NCI-H446 (cell line): ENCODE measurements at places on chromosomes 13 and 19.

DNA sequence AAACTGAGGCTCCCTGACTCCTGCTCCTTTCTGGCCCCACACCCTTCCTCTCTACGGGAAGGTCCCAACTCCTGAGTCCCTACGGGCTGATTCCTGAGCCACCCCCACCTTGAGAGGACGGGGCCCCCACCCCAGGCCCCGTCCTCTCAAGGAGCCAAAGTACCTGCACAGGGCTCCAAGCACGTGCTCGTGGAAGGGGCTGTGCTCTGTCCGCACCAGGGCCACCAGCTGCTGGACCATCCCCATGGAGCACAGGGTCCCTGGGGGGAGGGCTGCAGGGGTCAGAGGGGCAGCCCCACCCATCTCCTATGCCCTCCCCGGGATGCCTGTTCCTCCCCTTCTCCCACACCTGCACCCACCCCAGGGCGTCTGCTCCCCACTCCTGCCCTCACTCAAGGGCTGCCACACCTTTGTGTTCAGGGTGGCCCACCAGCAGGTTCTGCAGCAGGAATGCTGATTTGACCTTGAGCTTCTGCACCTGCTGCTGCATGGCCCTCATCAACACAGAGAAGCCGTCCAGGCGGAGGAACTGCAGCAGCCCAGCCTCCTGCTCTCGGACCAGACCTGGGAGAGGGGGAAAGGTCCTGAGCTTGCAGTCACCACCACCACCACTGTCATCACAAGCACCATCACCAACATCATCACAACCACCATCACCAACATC lies 7.0 kb upstream of the PPP6R1 start:
- DNase-seq: no peak

GRCh38 chr19:10945264-10945663 lies 15.6 kb upstream of the SMARCA4 start:
- DNase-seq: no peak

DNA sequence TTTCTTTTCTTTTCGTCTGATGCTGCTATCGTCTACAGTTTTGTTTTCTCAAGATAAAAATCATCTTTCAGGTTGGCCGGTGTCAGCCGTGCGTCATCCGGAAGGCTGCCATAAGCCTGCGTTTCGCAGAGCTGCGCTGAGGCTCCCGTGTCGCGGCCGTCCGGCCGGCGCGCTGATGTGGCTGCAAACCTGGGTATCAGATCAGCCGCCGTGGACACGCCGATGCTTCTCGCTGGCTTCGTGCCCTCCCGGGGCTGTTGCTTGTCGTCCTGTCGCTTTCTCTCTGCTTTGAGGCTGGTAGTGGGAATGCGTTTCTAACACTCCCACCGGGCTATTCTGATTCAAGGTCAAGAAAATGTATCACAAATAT lies 45.9 kb upstream of the TFDP1 start:
- DNase-seq: no peak

DNA sequence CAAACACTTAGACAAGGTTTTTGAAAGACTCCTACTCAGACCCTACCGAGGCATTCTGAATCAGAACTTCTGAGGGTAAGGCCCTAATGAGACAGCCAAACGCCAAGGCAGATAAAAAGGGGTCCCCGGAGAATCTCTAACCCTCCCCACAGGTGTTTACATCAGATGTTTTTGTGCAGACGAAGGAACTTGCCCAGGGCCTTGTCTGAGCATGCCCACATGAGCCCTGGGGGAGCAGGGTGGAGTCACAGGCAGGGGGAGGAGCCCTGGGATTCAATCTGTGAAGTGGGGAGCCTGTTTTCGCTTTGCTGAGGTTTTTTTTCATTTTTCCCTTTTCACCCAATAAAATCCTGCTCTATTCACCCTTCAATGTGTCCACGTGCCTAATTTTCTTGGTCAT lies 61.6 kb upstream of the MED4 start:
- DNase-seq: no peak

- DNase-seq: no peak
Observed at GRCh38 chr19:20182222-20182785, 15.3 kb downstream of the ZNF486 start.

DNA sequence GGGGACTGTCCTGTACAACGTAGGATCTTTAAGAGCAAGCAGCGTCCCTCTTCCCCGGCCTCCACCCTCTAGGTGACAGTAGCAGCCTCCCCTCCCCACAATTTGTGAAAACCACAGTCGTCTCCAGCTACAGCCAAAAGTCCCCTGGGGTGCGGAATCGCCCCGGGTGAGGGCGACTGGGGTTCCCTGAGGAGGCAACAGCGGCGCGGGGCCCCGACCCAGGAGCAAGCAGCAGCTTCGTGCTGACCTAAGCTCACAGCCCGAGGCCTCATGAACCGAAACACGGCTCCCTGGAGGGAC lies 322 bp downstream of the ZNF558 start:
- DNase-seq: no peak

DNA sequence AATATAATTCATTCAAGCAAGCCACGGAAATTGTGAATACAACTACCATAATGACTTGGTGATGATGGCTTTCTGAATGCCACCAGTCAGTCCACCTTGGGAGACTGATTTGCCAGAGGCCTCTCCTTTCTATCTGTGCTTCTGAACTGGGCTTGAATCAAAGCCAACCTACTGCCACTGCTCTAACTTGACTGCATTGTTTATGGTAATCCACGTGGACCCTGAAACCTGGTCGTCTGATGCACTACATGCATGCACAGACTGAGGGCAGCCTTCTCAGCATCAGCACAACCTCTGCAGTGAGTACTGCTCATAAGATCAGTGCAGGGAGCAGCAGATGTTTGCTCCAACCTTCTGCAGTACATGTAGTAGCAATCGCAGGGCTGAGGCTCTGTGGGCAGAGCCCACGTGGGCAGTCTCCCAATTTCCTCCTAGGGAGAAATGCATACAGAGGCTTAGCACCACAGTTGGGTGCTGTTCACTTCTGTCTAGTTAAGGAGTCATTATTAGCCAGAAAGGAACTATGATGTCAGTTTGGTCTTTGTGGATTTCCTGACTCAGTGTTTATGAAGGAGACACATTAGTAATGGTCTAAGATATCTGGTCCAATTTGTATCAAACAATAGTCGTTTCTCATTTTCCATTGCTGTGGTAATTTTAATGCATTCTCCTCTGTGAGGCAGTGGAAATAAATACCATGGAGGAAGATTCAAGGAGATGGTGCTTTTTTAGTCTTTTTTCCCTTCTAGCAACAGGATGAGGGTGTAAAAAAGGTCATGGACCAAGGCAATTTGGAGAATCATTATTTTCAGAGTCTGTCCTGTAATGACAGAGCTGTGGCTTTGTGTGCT lies 82.5 kb downstream of the AKAP11 start:
- no peak for DNase-seq

- no peak for DNase-seq
Observed at GRCh38 chr19:29789007-29789406, 22.8 kb upstream of the CCNE1 start.

DNA sequence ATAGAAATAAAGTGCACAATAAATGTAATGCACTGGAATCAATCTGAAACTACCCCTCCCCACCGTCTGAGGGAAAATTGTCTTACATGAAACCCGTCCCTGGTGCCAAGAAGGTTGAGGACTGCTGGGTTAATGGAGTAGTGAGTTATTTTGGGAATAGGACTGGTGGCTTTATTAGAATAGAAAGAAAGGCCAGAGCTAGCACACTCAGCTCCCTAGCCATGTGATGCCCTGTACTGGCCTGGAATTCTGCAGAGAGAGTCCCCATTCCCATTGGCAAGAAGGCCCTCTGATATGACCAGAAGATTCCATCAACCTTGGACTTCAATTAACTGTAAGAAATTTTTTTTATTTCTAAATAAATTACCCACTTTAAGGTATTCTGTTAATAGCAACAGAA lies 393.5 kb upstream of the PCDH9 start:
- DNase-seq: no peak

- DNase-seq: no peak
Observed at GRCh38 chr19:48746738-48747575, at the start of gene IZUMO1. TSS of gene IZUMO1 (minus strand) at chr19:48746909. CDS start at chr19:48745859, 1,050 bp downstream.

- no peak for DNase-seq
Observed at GRCh38 chr19:55486043-55486970, 1.3 kb downstream of the NAT14 start.

DNA sequence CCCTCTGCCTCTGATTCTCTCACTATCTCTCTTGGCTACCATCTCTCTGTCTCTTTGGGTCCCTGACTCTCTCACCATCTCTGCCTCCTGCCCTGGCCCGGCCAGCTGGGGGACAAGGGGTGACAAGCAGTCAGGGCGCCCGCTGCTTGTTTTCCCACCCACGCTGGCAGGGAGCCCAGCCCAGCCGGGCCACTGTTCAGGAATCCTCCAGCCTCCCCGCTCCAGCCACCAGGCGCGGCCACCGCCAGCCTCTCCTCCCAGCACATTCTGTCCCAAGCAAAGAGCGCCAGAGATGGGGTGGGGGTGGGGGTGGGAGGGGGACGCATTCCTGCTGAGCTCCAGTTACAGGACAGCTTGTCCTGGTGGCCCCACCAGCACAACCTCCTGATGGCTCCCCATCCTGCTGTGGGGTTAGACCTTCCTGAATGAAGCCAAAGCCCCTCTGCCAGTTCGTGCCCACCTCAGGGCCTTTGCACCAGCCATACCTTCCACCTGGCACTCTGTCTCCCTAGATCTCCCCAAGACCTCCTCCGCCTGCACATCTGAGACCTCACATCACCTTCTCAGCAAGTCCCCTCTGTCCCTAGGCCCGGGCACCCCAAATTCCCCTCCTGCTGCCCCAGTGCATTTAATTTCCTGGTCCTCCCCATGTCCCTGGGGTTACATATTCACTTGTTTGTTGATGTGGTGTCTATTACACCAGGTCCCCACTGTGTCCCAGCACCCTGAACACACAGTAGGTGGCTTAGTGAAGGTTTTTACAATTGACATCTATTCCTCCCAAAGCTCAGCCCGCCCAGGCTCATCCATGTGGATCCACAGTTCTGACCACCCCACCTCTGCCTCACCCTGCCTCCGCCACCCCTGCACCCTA lies 12.5 kb downstream of the ARRDC2 start:
- no peak for DNase-seq

- no peak for DNase-seq
Observed at GRCh38 chr19:35021596-35021995, 8.7 kb upstream of the SCN1B start.

GRCh38 chr13:93230261-93230855 lies 3.8 kb downstream of the GPC6 start:
- no peak for DNase-seq

DNA sequence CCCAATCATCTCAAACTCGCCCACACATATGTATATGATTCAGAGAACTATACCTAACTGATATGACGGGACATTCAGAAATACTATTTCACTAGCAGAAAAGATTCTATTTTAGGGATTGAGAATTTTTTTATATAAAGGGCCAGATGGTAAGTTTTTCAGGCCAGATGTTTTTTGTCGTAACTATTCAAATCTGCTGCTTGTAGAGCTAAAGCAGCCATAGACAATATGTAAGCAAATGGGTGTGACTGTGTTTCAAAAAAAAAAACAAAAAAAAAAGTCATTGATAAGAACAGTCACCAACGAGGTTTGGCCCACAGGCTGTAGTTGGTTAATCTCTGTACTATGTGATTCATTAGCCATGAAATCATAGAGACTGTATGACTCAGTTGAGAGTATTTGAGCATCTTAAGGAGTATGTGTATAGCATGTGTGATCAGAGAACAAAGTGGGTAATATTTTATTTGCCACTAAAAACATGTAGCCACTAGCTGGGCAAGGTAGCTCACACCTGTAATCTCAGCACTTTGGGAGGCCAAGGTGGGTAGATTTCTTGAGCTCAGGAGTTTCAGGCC lies 2724.7 kb downstream of the PCDH9 start:
- no peak for DNase-seq

DNA sequence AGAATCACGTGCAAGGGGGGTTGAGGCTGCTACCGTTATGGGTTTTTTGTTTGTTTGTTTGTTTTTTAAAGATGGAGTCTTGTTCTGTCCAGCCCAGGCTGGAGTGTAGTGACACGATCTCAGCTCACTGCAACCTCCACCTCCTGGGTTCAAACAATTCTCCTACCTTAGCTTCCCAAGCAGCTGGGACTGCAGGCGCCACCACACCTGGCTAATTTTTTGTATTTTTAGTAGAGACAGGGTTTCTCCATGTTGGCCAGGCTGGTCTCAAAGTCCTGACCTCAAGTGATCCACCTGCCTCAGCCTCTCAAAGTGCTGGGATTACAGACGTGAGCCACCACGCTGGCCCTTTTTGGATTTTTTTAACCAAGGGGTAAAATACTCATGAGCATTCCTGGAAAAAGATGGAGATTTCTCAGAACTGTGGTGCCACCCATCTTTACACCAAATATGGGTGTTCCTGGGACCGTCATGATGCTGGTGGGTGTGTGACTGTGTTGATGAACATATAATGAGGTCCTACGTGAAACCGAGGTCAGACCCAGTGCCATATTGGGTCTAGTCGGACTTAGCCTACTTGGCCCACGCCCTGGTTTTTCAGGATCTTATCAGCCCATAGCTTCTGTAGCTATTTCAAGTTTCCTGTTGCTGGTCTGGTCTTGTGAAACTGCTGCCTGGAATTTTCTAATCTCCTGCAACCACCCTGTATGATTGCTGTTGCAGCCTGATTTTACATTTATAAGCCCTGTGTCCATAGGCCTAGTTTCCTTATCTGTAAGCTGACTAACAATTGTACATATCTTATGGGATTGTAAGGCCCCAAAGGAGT lies 6.2 kb downstream of the PPP1R15A start:
- DNase-seq: no peak

DNA sequence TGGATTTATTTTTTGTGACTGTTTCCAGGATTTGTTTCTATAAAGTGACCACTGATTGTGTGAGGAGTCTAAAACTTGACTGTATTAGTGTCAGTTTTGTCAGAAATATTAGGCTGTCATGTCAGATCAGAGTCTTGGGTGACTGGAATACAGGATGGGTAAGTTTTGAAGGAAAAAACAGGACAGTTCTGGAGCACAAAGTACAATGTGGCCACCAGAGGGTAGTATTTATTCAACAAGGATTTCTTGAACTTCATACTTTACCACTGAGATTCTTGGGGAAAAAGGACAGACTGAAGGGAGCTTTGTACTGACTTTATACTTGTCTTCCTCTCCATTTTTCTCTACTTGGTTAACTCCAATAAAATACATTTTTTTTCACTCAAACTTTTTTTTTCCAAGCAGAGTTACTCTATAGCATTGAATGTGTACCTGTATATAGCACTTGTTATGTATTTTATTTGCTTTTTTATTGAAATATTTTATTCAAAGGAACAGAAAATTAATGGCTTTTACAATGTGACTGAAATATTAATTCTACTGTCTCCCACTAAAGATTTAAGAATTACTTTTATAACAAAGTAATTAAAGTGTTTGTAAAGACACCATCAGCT lies 51.1 kb downstream of the LMO7 start:
- no peak for DNase-seq

- DNase-seq: no peak
Observed at GRCh38 chr13:25662516-25662915, 290.7 kb downstream of the ATP8A2 start.

GRCh38 chr19:44987148-44987675 lies 14.1 kb upstream of the RELB start:
- no peak for DNase-seq

GRCh38 chr13:102089177-102089576 lies 312.7 kb downstream of the FGF14 start:
- no peak for DNase-seq
